Right cardiac atrium (tissue), 5 donors: ENCODE measurements at places on chromosomes 7 and 10.

- no peak for DNase-seq
Observed at GRCh38 chr10:49119746-49120145, 4.4 kb upstream of the VSTM4 start.

DNA sequence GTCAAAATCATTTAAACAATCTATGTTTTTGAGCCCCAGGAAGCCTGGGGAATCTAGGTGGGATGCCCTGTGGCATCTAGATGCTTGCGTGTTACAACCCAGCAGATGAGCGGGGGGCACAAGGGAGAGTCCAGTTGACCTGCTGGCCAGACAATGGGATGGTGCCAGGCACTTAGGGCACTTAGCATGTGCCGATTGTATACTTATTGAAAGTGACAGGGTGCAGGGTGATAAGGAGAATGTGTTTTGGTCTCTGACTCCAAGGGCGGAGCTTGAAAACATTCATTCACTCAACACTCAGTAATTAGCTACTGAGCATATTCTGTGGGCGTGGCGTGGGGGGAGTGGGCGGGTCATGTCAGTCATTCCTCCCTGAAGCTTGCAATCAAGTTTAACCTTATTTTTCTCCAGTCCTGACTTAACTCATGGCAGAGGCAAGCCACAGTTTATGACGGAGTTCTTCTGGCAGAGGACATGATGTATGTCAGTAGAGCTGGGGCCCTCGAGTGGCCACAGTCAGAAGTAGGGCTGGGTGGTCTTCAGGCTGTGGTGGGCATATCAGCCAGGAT lies 115.1 kb downstream of the PRKCQ start:
- DNase-seq, result no peak

DNA sequence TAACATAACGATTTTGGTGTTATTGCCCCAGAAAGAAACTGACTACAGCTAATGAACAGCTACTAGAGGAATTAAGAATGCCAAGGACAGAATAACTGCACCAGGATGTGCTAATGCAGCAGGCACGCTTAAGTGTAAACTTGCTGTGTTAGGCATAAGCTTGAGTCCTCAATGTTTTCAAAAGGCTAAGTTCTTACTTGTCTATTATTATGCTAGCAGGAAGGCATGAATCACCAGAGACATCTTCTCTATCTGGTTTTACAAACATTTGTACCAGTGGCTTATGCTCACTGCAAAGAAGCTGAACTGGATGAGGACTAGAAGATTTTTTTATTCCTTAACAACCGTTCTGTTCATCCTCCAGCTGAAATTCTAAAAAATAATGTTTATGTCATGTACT lies 1035.3 kb downstream of the NRG3 start:
- DNase-seq, result no peak

GRCh38 chr10:95820363-95820762 lies 64.4 kb downstream of the ENTPD1 start:
- DNase-seq, result no peak

DNA sequence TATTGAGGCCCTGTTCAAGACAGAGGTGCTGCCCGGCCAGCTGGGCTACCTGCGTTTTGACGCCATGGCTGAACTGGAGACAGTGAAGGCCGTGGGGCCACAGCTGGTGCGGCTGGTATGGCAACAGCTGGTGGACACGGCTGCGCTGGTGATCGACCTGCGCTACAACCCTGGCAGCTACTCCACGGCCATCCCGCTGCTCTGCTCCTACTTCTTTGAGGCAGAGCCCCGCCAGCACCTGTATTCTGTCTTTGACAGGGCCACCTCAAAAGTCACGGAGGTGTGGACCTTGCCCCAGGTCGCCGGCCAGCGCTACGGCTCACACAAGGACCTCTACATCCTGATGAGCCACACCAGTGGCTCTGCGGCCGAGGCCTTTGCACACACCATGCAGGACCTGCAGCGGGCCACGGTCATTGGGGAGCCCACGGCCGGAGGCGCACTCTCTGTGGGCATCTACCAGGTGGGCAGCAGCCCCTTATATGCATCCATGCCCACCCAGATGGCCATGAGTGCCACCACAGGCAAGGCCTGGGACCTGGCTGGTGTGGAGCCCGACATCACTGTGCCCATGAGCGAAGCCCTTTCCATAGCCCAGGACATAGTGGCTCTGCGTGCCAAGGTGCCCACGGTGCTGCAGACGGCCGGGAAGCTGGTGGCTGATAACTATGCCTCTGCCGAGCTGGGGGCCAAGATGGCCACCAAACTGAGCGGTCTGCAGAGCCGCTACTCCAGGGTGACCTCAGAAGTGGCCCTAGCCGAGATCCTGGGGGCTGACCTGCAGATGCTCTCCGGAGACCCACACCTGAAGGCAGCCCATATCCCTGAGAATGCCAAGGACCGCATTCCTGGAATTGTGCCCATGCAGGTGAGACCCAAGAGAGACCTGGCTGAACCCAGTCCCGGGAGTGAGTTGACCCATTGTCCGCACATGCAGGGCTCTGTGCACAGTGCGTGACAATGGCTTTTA lies 2.8 kb downstream of the RBP3 start:
- DNase-seq, result no peak
